ENCODE measurements at places on chromosomes 5 and 9. TPM values are rescaled to one million over a fixed set of nuclear protein-coding genes. Genes with fewer than 3 reads are reported as not detected.

- no peak for DNase-seq
Measured at GRCh38 chr5:11803436-11803835, 100.8 kb downstream of the CTNND2 start.

DNA sequence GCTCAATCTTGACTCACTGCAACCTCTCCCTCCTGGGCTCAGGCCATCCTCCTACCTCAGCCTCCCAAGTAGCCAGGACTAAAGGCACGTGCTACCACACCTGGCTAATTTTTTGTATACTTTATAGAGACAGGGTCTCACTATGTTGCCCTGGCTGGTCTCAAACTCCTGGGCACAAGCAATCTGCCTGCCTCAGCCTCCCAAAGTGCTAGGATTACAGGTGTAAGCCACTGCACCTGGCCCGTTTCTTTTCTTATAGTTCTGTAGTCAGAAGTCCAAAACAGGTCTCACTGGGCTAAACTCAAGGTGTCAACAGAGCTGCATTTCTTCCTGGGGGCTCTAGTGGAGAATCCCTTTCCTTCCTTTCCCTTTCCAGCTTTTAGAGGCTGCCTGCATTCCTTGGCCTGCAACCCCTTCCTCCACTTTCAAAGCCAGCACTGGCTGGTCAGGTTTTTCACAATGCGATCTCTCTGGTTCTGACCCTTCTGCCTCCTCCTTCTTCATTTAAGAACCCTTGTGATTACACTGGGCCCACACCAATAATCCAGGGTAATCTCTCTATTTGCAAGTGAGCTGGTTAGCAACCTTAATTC lies 16.3 kb downstream of the IRF1 start:
- no peak for DNase-seq

DNA sequence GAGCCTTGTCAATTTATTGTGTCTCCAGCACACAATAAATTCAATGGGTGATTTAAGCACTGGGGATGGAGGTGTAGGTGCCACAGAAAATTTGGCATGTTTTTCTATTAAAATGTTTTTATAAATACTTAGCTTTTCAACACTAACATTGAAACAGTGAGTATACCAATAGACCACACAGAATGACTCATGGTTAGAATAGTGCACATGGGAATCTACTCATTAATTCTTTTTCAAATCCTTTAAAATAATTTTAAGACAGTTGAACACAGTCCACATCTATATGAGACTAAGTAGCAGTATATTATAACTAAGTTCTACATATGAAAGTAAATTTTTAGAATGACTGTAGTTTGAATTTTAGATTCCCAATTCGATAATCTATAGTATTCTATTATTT lies 67.1 kb downstream of the LNPEP start:
- no peak for DNase-seq

- peak; percentile 32 for DNase-seq
Measured at GRCh38 chr5:17219006-17219422, 1.6 kb downstream of the BASP1 start.

DNA sequence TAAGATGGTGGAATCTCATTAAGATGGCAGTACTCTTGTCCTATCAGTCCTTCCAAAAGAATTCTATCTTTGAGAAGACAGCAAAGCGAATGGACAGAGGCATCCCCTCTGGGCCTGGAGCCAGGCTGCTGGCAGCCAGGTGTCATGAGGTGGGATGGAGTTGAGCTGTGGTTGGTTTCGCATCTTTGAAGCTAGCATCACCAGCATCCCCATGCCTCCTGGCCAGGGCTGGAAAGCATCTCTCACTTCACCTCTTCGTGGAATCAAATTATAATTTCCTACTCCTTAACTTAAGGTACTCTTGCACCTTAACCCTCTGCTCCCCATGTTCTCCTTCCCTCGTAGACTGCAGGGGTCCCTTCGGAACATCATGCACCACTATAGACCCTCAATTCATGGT lies 248.3 kb downstream of the GADD45G start:
- DNase-seq, result no peak

DNA sequence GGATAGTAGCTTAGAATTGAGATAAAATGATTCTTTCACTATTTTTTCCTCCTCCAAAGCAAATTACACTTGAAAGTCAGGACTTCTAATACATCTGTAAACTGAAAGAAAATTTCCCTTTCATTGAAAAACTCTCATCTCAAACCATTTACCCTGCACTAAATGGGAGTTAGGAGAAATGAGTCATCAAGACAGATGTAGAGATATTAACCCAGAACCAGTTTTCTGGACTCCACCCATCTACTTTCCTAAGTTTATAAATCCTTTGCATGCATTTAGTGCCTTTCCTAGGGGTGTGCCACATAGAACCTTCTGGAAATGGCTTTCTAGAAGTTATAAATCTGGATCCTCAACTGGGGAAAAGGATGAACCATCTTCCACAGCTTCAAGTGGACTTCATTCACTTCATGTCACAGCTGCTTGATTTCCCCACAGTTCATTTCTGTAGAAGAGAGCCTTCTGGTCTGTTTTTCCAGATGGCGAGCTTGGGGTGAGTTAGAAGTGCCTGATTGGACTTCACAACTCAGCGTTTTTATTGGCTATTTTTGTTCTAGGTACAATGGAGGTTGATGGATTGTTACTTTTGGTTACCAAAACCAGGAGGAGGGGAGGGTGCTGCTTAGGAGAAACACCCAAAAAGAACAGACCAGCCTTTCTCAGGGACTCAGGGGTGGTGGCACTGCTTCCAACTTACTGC lies 72.5 kb upstream of the GPR151 start:
- DNase-seq, result peak; percentile 48

DNA sequence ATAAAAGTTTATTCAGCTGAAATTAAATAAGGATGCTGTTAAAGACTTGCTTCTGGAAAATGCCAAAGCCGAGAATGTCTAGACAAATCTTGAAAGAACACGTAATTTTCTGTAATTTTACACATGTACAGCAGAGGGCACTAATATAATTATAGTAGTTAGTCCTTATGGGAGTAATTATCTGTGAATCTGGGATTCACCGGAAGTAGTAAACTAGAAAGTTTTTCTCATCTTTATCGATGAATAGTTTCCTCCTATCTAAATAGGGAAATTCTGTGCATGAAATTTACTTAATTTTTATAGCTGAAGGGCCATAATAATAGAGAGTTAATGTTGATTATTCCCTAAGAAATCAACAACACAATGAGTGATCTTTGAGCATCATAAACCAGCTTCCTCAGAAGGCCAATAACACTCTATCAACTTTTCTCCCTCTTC lies 18.4 kb upstream of the CNTLN start:
- peak; percentile 30 for DNase-seq

DNA sequence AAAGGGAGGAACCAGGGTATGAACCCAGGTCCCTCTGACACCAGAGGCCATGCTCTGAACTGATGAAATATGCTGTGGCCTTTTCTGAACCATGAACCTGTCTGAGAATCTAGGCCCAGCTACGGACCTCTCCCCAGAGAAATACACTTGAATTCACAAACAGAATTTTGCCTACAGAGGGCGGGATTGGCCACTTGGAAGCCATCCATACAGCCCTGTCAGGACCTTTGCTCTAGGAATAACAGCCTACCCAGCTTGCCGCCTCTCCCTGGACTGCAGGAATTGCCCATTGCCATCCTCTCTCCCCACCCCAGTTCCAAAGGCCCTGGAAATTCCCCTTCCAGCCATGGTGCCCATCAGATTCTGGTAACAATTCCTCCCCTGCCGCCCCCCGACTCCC lies 26.6 kb downstream of the MORN5 start:
- DNase-seq, result no peak

- DNase-seq, result no peak
Measured at GRCh38 chr9:114258866-114259797, 63.8 kb upstream of the ORM1 start.

DNA sequence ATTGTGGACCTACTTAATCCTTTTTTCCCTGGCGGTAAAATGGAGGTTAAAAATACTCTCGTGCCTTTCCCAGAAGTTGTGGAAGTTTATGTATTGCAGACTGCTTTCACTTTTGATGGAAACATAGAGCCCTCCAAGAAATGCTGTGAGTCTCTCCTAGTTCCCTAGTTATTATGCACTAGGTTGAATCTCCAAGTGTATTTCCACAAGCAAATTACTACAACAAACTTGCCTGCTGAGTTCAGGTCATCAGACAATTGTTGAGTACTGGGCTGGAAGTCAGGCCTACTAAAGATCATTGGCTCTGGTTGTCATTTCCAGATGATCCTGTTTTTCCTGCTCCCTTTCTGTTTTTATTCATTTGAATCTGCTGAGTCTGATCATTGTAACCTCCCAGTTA lies 104.1 kb downstream of the CD180 start:
- DNase-seq, result no peak

GRCh38 chr9:99095565-99095964 lies 9.3 kb upstream of the TGFBR1 start:
- no peak for DNase-seq

DNA sequence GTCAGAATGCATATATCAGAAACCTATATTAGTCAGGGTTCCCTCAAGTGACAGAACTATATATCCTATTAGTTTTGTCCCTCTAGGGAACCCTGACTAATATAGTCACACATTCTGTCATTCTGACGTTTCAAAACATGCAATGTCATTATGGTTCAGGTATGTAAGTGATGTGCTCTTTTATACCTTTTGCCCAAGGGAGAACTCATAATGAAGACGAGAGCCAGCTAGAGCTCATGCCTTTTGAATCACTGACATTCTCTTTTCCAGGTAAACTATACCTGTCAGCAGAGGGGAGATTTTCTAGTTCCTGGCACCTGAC lies 576.7 kb downstream of the LRRC70 start:
- DNase-seq, result no peak

DNA sequence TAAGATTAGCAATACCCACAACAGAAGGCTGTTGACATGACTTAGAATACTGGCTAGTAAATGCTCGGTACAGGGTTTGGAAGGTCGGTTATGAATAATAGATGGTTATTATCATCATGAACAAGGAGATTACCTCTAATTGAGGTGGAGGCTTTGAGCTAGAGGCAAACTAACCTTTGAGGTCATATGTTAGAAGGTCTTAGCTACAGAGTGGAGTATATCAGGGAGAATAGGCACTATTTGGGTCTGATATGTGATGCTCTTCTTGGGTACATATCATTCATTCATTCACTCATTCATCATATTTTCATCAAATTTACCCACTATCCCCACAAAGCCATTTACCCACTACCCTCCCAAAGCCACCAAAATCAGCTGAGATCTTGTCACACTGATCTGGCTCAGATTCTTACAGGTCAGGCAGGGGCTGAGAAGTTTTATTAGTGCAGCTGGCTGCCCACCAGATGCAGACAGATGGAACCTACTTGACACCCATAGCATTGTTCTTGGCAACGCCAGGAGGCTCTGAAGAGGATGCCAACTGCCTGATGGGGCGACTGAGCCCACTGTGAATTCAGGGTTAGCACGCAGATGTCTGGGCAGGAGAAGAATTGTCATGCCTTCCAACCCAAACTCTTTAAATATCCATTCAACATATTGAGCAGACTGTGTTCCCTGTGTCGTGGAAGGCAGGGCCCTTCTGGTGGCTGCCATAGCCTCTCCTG lies 90.2 kb upstream of the SH3PXD2B start:
- DNase-seq, result no peak

DNA sequence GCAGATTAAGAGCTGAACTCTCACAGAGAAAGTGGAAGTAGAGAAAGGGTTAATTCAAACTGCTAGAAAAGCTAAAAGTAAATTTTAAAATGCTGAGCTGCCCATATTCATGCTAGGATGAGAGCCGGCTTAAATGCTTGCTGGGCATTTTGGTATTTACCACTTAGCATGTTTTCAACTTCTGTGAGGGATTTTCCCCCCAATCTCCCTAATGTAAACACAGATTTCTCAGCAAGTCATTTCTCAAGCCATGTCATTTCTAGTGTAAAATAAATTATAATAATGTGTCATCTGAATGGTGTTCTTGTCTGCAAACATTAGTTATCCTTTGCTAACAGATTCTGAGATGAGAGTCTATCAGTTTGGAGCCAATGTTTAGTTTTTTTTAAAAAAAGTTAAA lies 22.3 kb downstream of the RPS23 start:
- DNase-seq, result no peak

- DNase-seq, result no peak
Measured at GRCh38 chr5:6195711-6196358, 182.5 kb downstream of the MED10 start.

DNA sequence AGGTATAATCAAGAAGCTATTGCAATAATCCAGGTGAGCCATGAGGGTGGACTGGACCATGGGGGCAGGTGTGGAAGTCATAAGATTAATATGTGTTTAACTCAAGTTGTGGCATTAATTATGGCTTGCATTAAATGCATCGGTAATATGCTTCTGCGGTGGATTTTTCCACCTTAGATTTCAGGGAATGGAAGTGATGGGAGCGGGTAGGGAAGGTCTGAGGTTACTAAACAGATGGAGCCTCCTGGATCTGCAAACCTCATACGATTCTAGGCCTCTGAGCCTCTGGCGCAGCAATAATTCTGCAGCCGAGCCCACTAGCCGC lies 286 bp upstream of the ZNF483 start:
- DNase-seq, result no peak

DNA sequence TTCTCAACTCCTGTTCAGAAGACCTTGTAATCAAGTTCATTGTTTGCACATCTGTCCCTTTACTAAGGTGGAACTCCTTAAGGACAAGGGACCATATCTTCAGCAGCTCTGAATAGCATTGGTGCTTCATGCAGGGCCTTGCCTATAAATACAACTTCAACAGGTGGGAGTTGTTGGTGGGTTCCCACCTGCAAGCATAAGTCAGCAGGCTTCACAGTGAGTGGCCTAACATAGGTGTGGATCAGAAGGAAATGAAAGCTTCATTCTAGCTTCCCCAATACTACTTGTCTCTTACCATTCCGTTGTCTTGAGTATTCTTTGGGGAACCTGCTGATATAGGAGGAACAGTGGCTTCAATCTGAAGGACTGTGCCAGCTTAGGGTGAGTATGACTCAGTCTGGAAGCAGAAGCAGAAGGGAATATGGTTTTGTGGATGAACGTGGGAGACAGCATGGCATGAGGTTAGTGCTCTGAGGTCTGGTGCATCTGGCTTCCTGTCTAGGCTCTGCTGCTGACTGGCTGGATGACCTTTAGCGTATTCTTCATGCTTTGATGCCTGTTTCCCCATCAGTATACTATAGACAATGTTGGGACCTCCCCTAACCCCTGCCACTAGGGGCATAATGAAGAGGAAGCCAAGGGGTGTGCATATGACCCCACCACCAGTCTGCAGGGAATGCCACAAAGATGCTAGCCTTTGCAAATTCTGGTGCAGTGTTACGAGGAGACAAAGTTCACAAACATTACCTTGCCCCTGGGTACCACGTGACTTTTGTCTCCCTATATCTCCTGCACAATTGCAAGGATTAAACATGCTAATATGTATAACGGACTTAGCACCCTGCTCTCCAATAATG lies 192.3 kb downstream of the PALM2AKAP2 start:
- no peak for DNase-seq

- DNase-seq, result no peak
Measured at GRCh38 chr5:32692036-32692746, 18.9 kb upstream of the NPR3 start.

Gene KCNN2
- total RNA-seq, result not detected

Gene PCDHA8
- total RNA-seq, result not detected

Gene SH3TC2
- total RNA-seq, result 28.9 TPM

Gene C9orf50
- total RNA-seq, result not detected

Gene DOK3
- 4.3 TPM for total RNA-seq

Gene CD180
- not detected for total RNA-seq

Gene IRX4
- total RNA-seq, result 40.3 TPM

Gene TRIO
- 160 TPM for total RNA-seq

Gene BAAT
- total RNA-seq, result not detected

Gene RUSC2
- 30.0 TPM for total RNA-seq

All from mammary epithelial cell (primary cell).